H9 (cell line): ENCODE measurements at places on chromosomes 5 and 9. TPM values are rescaled to one million over a fixed set of nuclear protein-coding genes. Genes with fewer than 3 reads are reported as not detected.

The CARD9 gene
- 5.5 and 5.6 TPM in 2 replicates for total RNA-seq

The IL31RA gene
- 0.11 TPM in 1 of 2 replicates, not detected in the other for total RNA-seq

The PDE8B gene
- total RNA-seq: 0.07 TPM in 1 of 2 replicates, not detected in the other

The ACOT12 gene
- total RNA-seq: not detected in 2 replicates

The SGCD gene
- total RNA-seq: 0.11 TPM in 1 of 2 replicates, not detected in the other

The ARL14EPL gene
- not detected in 2 replicates for total RNA-seq

The MZB1 gene
- total RNA-seq: 0.31 and 0.48 TPM in 2 replicates

The ACSL6 gene
- 1.3 and 1.6 TPM in 2 replicates for total RNA-seq
